ENCODE measurements at places on chromosomes 6 and 20.

- no peak for DNase-seq
Measured at GRCh38 chr6:41878961-41879405, 16.2 kb downstream of the USP49 start.

DNA sequence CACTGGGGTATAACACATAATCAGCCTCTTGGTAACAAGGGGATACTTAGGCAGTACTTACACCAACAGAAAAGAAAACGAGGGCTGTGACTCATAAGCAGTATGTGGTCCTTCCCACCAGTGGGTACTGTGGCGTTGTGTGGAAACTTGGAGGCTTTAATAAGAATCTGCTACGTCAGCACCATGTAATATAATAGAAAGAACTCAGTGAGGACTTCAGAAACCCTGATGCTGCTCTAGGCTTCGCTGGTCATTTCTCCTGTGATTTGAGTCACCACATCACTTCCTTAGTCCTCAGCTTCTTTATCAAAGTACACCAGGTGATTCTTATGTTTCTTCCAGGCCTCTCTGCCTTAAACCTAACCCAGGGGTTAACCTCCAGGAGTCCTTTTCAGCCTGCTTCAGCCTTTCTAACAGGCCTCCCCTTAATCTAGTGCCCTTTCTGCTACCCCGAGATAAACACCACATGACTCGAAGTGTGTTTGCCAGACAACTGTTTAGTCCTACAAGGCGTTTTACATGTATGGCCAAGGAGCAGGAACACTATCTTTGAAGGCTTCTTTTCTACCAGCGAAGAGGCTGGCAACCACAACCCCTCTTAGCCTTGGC lies 68.5 kb downstream of the FYN start:
- DNase-seq: no peak

DNA sequence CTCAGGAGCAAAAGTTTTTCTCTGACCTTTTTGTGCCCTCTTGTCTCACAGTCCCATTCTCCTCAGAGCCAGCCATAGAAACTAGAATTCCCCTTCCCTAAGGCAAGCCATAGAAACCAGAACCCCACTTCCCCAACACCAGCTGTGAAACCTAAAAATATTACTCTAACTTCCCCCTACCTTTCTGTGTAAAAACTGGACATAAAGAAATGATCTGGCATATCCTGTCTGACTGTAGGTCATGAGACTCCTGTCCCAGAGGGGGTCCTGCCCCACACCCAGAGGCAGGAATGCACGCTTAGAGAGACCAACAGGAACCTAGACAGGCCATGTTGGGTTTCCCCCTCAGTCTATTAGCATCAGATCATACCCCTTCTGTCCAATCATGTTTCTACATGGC lies 140.6 kb upstream of the SLC22A16 start:
- no peak for DNase-seq

- DNase-seq: peak; percentile 80
Measured at GRCh38 chr20:36344517-36345132, 38.5 kb downstream of the DLGAP4 start.

DNA sequence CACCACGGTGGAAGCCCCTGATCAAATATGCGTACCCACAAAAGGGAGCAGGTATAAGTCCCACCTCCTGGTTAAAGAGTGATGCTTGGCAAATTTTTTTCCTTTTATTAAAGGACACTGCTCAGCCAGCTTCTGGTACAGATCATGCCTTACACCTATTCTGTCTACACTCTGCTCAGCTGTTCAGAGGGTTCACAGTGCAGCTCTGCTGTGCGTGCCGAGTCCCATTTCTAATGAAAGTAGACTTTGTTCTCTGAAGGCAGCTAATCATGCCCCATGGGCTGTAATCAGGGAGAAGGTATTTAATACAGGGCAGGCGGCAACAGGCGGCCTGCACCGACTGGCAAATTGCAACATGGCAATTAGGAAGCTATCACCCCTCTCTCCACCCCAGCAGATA lies 16.3 kb downstream of the LRRC73 start:
- no peak for DNase-seq

DNA sequence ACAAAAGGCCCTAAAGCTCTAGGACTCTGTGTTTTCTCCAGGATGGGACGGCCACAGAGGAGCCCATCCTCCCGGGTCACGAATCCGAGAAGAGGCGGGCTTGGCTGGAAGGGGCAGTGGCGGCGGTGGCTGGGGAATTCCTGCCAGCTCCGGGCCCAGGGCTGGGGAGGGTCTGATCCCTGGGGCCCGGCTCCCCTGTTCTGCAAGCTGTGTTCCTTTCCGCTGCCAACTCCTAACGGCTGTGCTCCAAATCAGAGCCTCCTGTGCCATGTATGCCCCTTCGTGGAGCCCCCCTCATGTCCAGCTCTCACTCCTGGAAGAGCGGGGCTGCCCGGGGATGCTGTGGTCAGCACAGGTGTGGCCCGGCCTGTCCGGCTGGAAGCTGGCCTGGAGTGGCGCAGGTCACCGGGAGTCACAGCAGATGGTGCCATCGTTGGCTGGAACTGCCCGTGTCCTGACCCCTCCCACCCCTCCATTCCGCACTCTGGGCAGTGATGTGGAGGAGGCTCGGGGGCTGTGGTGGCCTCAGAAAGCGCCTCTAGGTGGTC lies 88.2 kb upstream of the MPC1 start:
- no peak for DNase-seq

- no peak for DNase-seq
Measured at GRCh38 chr6:19013026-19013705, 626.0 kb downstream of the RNF144B start.

GRCh38 chr6:43740961-43741764 lies 28.8 kb upstream of the VEGFA start:
- DNase-seq: no peak

DNA sequence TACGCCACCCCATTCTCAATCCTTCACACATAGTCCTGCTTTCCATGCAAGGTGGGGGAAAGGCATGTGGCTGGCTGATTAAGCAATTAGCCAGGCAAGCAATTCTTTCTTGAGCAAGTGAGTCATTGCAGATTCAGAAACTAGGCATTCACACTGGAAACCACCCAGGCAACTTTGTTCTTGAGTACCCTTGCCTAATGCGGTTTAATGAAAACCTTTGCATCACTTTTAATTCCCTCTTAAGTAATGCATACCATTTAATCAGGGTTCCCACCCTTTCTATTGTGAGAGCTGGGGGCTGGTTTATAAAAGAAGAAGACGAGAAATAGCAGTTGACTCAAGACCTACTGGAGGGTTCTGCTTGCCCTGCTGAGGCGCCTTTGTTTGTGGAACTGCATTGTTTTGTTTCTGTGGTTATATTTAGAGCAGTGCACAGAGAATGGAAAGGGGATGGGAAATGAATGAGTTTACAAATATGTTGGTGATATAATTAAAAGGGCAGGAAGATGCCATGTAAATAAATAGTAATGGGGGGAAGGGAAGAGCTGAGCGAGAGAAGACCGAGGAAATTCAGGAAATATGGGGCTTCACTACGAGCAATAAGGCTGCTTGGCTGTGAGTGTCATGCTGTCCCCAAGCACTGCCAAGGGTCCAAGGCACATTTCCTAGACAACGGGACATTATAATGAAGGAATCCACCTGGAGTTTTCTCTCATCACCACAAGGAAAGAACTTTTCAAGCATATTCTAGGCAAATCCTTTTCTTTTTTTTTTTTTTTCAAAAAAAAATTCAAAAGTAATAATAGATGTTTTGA lies 48.8 kb upstream of the TSHZ2 start:
- DNase-seq: peak; percentile 82

DNA sequence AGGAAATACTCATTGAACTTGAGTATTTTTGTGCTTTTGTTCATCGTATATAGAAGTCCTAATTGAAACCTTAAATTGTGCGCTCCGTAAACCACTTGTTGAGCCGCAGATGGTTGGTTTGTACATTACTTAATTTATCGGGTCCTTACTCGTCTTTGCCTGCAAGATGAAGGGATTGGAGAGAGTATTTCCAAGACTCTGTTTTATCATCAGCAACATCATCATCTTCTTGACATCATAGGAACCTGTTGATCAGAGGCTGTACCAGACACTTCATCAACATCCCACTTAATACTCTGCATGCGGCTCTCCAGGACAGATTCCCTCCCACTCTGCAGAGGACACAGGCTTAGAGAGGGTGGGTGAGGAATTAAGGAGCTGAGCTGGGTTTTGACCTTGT lies 28.6 kb downstream of the TIAM2 start:
- no peak for DNase-seq

- DNase-seq: no peak
Measured at GRCh38 chr6:43061861-43062260, 2.4 kb downstream of the KLC4 start.

DNA sequence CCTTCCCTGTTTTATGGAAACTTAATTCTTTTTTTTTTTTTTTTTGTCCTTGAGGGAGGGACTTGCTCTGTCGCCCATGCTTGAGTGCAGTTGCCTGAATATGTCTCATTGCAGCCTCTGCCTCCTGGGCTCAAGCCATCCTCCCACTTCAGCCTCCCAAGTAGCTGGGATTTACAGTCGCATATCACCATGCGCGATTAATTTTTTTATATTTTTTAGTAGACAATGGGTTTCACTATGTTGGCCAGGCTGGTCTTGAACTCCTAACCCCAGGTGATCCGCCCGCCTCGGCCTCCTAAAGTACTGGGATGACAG lies 654 bp downstream of the TMEM14C start:
- no peak for DNase-seq

- no peak for DNase-seq
Measured at GRCh38 chr6:73363537-73363875, 1.0 kb downstream of the KHDC3L start.

DNA sequence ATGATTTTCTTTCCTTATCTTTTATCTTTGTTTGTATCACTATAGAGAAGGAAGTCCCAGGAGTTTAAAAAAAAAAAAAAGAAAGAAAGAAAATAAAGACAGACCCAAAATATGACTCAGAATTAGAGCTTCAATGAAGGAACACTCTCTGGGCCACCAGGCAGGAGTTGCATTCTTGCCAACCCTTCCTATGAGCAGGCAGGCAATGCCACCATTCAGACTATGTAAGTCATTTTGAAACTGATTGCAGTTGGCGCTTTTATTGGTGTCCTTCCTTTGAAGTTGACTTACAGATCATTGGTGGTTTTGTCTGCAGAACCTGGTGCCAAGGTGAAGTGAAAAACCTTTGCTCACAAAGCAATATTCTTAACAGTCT lies 50.3 kb downstream of the MYB start:
- DNase-seq: no peak

DNA sequence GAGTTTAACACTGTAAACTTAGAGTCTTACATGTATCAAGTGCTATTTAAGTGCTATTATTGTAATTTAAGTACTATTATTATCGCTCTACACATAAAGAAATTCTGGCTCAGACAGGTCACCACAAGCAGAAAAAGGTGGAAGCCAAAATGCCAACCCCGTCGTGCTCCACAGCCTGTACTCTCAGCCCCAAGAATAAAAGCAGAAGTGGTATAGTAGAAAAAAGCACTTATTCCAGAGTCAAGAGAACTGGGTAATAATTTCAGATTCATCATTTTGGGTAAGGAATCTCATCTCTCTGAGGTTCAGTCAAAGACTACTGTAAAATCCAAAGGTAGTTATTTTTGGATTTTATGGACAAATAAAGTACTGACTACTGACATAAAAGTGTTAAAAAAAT lies 943 bp downstream of the ZUP1 start:
- DNase-seq: no peak

- DNase-seq: no peak
Measured at GRCh38 chr6:3596766-3597165, 139.9 kb upstream of the SLC22A23 start.

- DNase-seq: no peak
Measured at GRCh38 chr6:4772750-4773149, 3.5 kb upstream of the CDYL start.

GRCh38 chr6:113786168-113786567 lies 71.0 kb upstream of the MARCKS start:
- no peak for DNase-seq

GRCh38 chr20:44928595-44928994 lies 18.7 kb downstream of the PABPC1L start:
- DNase-seq: no peak

GRCh38 chr6:161511447-161512095 lies 237.7 kb upstream of the AGPAT4 start:
- no peak for DNase-seq

GRCh38 chr6:49233483-49233882 lies 229.6 kb downstream of the MMUT start:
- no peak for DNase-seq

- no peak for DNase-seq
Measured at GRCh38 chr6:110755411-110755834, 59.8 kb downstream of the CDK19 start.

- peak; percentile 73 for DNase-seq
Measured at GRCh38 chr20:59933296-59933848, at the start of gene SYCP2. TSS of gene SYCP2 (minus strand) at chr20:59933637. CDS start at chr20:59922413, 11,224 bp downstream.

GRCh38 chr6:101001607-101002006 lies 120.5 kb upstream of the ASCC3 start:
- no peak for DNase-seq

- DNase-seq: no peak
Measured at GRCh38 chr6:18712595-18712994, 325.4 kb downstream of the RNF144B start.

DNA sequence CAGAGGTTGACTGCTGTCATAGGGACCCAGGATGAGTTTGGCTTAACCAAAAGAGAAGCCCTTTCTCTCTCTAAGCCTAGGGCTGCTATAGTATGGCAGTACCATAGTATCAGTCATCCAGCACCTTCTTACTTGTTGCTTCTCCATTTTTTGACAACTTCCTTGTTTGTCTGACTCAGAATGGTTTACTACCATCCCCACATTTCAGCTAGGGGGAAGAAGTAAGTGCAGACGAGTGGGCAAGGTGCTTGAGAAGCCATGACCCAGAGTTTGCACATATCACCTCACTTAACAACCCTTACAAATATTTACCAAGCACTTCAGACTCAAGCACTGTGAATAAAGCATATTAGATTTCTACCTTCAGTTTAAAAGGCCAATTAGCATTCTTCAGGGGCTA lies 289.9 kb upstream of the TSHZ2 start:
- no peak for DNase-seq

GRCh38 chr20:31713312-31714273 lies 9.1 kb downstream of the BCL2L1 start:
- peak; percentile 81 for DNase-seq

DNA sequence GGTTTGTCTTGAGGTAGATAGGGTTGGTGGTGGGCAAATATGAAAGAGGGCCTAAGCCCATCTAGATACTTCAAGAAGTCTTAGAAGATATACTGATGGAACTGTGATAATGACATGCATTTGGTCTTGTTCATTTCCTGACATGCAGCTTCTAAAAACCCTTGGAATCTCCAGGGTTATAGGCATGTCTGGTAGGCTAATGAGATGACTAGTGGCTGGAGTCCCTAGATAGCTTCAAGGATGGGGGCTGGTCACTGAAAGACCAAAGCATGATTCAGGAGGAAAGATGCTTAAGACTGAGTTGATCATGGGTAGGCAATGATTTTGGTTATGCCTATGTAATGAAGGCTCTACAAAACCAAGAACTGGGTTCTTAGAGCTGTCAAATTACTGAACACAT lies 217.9 kb upstream of the MOCS1 start:
- DNase-seq: no peak

DNA sequence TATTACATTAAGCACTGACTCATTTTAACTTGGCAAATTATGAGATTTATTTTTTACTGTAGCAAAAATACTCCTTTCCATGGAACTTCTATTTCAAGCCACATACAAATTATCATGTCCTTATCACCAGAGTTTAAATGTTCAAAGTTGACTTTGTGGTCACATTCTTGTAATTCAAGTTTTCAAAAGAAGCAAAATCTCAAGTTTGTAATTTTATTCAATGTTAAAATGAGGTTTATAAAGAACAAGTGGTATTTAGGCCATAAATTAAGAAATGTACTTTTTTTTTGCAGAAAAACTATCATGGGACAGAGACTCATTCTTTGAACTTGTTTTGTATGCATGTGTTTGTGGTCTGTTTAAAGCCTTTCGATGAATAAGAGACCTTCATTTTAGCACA lies 811.5 kb downstream of the TENT5A start:
- DNase-seq: no peak
